Urinary bladder (tissue), 4 donors: ENCODE measurements at places on chromosomes 11 and 22.

DNA sequence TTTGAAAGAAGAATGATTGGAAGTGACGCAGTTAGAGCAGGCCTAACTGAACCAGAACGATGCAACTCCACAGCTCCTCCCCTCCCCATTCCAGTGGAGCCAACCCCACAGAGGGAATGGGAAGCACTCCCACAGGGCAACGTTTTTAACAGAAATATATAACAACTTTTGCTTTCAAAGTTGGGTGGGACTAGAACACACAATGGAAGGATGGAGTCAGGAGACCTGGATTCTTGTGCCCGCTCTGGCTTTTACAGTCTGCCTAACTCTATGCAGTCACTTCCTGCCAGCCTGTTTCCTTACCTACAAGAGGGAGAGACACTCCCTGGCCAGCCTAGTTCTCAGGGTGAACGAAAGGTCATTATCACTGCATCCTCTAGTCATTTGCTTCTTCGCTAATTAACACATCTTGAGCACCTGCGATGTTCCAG is 75.5 kb downstream of the PACSIN2 start:
- DNase-seq, result no peak

GRCh38 chr11:119942583-119943297 is 195.2 kb downstream of the TRIM29 start:
- DNase-seq, result no peak

DNA sequence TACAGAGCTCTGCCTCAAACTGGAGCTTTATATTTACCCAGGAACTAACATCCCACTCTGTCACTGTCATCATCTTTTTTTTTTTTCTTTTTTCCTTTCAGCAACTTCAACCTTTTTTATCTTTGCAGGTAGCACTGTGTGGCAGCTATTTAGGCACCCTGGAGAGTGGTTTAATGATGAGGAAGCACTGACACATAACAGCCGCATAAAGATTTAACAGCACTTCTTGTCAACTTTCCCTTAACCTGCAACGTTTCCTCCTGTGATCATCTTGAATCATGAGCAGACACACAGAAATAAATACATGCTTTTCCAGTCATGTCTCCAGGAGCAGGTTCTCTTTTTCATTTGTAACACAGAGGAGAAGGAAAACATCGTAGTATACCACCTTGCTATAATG is 34.8 kb downstream of the PDGFD start:
- no peak for DNase-seq

DNA sequence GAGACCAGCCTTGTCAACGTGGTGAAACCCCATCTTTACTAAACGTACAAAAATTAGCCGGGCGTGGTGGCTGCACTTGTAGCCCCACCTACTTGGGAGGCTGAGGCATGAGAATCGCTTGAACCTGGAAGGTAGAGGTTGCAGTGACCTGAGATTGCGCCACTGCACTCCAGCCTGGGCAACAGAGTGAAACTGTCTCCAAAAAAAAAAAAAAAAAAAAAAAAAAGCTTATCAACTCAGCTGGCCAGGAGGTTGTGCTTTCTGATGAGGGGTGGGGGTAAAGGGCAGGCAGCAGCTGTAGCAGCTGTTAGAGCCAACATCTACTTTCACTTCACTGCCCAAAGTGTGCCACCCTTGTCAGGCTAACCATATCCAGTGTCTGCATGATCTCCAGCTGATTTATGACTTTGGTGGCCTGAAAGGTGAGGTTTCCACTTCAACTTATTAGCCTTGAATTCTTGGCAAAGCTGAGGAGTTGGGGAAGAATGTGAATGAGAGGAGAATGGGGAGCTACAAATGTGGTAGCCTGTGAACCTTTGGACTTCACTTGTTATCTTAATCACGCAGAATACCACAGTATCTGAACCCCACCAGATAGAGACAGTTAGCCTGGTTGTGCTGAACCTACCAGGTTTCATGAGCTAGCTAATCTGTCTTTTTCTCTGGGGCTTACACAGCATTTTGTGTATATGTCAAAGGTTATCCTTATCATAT is 19.6 kb downstream of the RNF121 start:
- no peak for DNase-seq

GRCh38 chr11:127195501-127196120 is 195.0 kb upstream of the KIRREL3 start:
- DNase-seq, result no peak

DNA sequence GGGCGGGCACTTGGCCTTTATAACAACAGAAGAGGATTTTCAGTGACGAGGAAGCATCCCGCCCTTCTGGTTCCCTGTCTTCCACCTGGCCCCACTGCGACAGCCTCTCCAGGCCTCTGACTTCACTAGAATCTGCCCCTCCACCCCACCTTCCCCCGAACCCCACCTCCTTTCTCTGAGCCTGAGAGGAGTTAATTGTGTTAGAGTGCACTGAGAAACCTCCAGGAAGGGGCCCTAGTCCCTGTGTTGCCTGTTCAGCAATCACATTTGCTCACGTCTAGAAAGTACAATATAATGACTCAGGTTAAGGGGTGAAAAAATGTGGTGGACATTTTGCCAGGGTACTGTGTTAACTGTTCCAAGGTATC is 38.8 kb downstream of the PTPRJ start:
- DNase-seq, result no peak

GRCh38 chr22:22714600-22715335 is 70.4 kb downstream of the GGTLC2 start:
- DNase-seq, result no peak

- no peak for DNase-seq
Measured at GRCh38 chr22:50233223-50233622, 11.6 kb downstream of the TUBGCP6 start.

GRCh38 chr11:2923446-2924375 is 5.5 kb downstream of the PHLDA2 start:
- no peak for DNase-seq

GRCh38 chr11:11668781-11669180 is 47.0 kb upstream of the GALNT18 start:
- DNase-seq, result no peak

DNA sequence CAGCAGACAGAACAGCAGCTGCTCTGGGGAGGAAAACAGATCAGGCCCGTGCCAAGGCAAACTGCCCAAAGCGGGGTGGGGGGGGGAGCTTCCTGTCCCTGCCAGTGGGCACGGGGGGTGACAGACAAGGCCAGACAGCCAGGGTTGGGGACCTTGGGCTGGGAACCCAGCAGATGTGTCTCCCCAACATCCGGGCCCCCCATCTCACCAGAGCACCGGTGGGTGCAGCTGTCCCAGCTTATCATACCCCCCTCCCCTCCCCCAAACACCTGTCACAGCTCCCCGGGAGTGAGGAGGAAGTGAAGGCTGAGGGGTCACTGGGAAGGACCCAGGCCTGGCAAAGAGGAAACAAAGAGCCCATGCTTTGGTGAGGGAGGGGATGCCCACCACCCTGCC is 1.3 kb downstream of the PPP1R14B start:
- no peak for DNase-seq

GRCh38 chr11:35083181-35083430 is 55.9 kb upstream of the CD44 start:
- no peak for DNase-seq

GRCh38 chr11:3022300-3022967 is 30.3 kb upstream of the NAP1L4 start:
- DNase-seq, result no peak

GRCh38 chr11:43779306-43779705 is 98.8 kb downstream of the HSD17B12 start:
- no peak for DNase-seq

- DNase-seq, result no peak
Measured at GRCh38 chr11:67384851-67385366, 6.9 kb upstream of the RAD9A start.

DNA sequence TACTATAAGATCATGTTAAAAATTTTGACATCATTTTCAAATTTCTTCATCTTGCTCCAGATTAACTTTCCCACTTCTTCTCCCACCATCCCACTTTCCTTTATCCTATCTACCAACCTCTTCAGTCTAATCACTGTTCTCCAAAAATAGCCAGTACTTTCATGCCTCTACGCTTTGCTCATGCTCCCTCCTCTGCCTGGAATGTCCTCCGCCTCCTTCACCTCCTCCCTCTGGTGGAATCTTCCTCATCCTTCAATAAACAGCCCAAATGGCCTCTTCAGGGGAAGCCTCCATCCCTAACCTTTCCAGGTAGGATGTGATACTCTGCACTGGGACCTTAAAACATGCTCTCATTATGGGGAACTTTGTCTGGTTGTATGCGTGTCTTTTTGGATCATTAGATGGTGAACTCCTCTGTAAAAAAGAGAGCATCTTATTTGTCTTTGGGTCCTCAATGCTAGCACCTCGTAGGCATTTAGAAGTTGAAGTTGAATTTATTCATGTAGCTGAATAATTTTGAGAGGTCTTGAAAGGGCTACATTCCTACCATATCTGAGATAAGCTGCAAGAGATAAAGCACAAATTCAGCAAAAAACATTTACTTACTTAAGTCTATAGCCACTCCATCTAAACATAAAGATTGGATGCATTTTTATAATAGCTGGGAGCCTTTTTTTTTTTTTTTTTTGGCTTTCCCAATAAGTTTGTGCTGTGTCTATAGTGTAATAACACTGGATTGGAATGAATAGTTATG is 8.0 kb upstream of the CSRP3 start:
- no peak for DNase-seq
